ENCODE measurements at places on chromosomes 16 and 17. TPM values are rescaled to one million over a fixed set of nuclear protein-coding genes. Genes with fewer than 3 reads are reported as not detected.

DNA sequence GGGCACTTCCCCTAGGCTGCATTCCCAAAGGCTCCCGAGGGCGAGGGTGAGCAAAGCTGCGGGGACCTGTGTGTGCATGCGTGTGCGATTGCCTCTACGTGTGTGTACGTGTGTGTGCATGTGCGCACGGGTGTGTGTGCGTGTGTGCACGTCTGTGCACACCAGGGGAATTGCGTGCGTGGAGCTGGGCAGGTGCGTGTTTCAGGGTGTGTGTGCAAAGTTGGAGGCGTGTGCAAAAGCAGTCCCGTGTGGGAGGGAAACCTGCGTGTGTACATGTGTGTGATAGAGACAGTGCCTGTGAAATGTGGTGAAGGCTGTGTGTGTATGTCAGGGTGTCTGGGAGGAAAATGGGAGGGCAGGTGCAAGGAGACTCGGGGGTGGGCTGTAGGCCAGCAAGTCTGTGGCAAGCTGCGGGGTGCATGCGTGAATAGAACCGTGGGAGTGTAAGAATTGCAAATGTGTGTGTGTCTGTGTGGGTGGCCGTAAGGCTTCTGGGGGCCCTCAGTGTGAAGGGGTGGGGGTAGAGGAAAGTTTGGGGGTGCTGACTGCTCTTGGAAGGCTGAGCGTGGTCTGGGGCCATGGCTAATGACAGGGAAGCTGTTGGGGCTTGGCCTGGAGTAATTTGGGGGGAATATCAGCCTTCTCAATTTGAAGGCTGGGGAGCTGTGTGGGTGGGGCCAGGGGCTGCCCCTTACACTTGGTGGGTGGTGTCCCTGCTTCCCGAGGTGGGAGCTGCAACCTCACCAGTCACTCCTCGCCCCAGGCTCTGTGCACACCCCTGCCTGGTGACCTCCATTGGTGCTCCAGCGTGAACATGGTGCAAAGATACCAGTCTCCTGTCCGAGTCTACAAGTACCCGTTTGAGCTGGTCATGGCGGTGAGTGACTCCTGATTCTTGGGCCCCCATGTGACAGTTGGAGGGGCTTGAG lies 644 bp downstream of the SEC14L5 start:
- H3K36me3 ChIP-seq = no peaks in the 10 kb centered on the region
- peaks cover 26% of the 10 kb centered on the region for H3K27me3 ChIP-seq
- no peak overlapping the region for H3K27ac ChIP-seq
- ATAC-seq = no peak
- peaks cover 19% of the 10 kb centered on the region for H3K4me1 ChIP-seq

The KRTAP2-3 gene
- total RNA-seq = not detected

DNA sequence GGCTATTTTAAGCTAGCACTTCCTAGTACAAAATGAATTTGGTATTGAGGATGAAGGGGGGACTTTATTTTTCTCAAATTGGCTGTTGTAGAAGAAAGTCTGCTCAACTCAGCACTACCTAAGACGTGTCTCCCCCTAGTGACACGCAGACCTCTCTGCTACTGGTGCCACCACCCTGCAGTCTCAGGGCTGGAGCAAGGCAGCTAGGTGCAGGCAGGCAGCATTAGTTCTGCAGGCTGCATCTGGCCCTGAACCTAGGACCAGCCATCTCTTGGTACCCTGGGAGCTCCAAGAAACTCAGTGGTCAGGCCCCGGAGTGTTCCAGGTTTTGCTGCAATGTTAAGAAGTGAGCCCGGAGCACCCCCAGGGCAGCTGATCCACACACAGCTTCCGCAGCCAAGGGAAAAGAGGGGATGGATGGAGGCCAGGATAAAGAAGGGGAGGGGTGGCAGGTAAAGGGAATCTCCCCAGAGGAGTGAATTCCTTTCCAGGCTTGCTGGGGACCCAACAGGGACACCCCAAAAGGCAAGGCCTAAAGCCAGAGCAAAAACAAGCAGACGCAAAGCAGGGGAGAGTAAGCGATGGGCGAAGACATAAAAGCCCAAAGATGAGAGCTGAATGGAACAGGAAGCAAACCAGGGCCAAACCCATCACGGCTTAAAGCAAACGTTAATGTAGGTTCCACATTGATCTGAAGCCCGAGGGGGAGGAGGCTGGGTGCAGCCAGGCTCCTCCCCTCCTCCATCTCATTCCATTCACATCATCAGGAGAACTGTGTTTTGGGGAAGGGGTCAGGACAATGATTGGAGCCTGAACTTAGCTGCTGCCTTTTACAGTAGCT lies 200.5 kb downstream of the ZFHX3 start:
- no peaks in the 10 kb centered on the region for H3K36me3 ChIP-seq
- no peak overlapping the region for H3K4me3 ChIP-seq
- H3K4me1 ChIP-seq = peaks cover 6% of the 10 kb centered on the region
- H3K27ac ChIP-seq = no peak overlapping the region
- no peak for ATAC-seq

The DNAAF8 gene
- not detected for total RNA-seq

DNA sequence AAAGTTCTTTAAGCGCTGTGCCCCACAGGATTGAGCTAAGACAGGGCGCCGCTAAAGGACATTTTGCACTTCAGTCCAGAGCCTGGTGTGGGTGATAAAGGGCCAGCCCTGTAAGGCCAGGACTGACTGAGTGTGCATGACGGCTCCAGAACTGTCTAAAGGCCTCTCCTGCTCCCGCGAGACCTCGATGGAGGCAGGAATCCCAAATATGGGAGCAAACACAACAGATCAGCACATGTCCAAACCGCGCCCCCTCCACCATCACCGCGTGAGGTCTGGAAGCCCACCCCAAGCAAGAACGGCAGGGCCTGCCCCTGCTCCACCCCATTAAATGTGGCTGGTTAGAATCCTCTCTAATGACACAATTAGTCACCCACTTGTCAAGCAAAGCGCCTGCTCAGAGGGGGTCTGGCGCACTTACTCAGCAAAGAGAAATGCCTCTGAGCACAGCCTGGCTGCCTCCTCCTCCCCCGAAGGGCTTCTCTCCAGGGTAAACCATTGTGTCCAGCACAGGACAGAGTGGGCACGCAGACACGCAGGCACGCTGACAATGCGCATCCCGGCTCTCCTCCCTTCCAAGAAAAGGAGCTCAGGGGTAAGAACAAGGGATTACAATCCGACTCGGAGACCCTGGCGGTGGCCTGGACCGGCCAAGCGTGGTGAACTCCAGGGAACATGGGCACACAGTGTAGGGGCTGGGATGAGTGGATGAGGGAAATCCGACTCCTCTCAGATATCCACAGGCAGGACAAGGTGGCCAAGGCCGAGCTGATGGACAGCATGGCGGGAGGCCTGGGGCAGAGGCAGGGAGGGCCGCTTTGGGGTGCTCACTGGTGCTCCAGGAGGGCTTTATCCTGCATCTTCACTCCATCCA lies 1.5 kb downstream of the MXRA7 start:
- H3K36me3 ChIP-seq = peaks cover 25% of the 10 kb centered on the region
- peaks cover 10% of the 10 kb centered on the region for H3K4me1 ChIP-seq
- H3K4me3 ChIP-seq = peak overlapping the region; percentile 56
- ATAC-seq = no peak

Data from activated T-helper 17 cell treated with anti-CD3 and anti-CD28 coated beads, Interleukin-2, amount 50 U/mL, for 72 hours (primary cell).